ENCODE measurements at places on chromosomes 3 and 15.

GRCh38 chr3:135137296-135137695, 342.2 kb downstream of the EPHB1 start:
- ATAC-seq = no peak

DNA sequence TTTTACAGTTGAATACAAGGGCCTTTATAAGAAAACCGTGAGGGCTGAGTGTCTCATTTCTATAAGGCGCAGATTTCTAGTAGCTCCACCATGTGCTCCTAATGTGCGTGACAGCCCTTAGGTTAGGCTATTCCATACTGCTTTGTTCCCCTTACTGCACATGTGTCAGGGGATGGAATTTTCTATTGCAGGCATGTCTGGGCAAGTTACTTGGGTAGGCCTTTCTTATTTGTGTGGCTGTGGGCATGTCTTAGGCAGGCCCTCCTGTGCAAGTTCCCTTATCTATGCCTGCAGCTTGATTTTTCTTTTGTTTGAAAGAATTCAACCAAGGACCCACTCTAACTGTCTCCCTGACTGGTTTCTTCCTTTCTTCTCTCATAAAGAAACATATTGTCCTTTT, 434.2 kb upstream of the CNTN3 start:
- ATAC-seq = no peak

GRCh38 chr15:41895491-41895890, 1.6 kb upstream of the SPTBN5 start:
- no peak for ATAC-seq

- no peak for ATAC-seq
Observed at GRCh38 chr3:181847276-181847675, 135.6 kb downstream of the SOX2 start.

- ATAC-seq = no peak
Observed at GRCh38 chr3:186976837-186977750, 46.8 kb downstream of the ST6GAL1 start.

- no peak for ATAC-seq
Observed at GRCh38 chr3:100008081-100008698, 106.1 kb downstream of the FILIP1L start.

- no peak for ATAC-seq
Observed at GRCh38 chr15:48754011-48754410, 56.9 kb downstream of the CEP152 start.

GRCh38 chr3:61924991-61925390, 363.6 kb downstream of the PTPRG start:
- ATAC-seq = no peak

GRCh38 chr15:50939911-50940310, 31.4 kb downstream of the AP4E1 start:
- no peak for ATAC-seq

GRCh38 chr3:62940771-62941563, 65.8 kb upstream of the CADPS start:
- no peak for ATAC-seq

- ATAC-seq = peak; percentile 0
Observed at GRCh38 chr15:52529341-52529924, 753 bp upstream of the MYO5A start.

DNA sequence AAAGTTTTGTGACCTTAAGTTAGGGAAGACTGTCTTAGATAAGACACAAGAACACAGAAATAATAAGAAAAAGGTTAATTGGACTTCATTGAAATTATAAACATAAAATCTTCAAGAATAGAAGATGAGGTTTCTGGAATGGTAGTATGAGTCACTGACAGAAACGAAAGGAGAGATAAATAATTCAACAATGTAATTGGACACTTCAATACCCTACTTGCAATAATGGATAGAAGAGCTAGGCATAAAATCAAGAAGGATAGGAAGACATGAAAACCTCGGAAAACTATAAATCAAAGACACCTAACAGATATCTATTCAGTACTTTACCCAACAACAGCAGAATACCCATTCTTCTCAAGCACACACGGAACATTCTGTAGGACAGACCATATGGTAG, 15.9 kb upstream of the MFSD1 start:
- ATAC-seq = no peak

- no peak for ATAC-seq
Observed at GRCh38 chr15:40399370-40399769, 6.2 kb upstream of the IVD start.

DNA sequence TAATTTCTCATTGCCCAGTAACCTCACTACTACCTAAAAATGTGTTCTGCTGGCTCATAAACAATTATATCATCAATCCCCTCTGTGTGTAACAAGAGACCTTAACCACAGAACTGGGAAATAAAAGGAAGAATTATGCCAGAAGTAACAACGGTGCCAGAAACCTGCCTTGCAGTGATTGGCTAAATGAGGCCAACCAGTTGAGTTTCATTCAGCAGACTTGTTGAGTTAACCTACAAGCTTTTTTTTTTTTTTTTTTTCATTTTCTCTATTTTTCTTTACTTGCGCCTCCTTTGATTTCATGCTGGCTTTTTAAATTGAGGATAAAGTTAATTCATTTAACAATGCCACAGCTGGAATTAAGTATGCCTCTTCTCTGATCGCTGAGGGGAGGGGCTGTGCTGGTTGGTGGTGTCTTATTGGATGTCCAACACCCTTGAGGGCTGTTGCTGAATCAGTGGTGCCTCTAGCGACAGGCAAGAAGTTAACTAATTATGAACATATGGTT, 30.0 kb upstream of the GMNC start:
- no peak for ATAC-seq

DNA sequence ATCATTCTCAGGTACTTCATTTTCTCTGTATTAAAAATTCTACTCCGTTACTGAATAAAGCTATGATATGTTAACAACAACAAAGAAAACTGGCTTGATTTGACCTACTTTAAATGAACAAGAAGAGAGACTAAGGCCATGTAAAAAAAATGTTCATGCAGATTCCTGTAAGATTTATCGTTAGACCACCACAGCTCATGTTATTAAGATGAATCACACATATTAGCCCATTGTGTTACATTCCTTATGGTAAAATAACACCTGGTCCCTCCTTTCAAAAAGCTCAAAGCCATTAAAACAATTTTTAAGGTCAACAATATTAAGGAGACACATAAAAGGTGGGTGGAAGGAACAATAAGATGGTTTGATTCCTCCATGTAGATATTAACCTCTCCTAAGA, 6.3 kb downstream of the THOC7 start:
- no peak for ATAC-seq

GRCh38 chr3:29382845-29383244, 102.0 kb downstream of the RBMS3 start:
- no peak for ATAC-seq

DNA sequence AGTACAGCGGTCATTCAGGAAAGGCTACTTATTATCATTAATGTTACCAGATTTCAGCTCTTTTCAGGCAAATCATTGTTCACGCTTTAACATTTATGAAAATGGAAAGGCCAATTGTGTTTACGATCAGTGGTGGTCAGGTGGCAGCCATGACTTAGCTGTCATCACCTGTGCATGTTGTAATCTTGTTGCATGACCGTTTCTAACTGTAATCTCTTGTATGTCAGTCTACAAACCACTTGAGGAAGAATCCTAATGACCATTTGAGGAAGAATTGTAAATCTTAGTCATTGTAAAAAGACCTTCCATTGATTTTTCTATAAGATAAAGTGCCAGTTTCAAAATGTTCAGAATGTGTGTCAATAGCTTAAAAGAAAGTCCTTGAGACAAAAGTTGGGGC, 100.4 kb downstream of the SERPINI1 start:
- ATAC-seq = no peak

DNA sequence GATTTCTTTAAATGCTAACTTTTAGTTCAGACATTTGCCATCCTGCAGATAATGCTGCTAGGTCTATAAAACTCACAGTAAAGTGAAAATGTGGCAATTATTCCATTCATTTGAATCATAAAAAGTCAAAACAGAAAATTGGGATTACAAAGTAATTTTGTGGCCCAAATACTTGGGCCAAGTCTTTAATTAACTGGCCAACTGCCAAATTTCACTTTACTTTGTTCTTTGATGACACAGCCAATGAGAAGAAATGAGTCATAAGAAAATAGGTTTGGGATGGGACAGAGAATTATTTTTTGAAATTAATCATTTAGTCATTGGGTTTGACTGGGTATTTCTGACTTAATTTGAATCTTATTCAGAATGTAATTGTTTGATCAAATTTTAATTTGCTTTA, 89.8 kb upstream of the SLC2A2 start:
- no peak for ATAC-seq

DNA sequence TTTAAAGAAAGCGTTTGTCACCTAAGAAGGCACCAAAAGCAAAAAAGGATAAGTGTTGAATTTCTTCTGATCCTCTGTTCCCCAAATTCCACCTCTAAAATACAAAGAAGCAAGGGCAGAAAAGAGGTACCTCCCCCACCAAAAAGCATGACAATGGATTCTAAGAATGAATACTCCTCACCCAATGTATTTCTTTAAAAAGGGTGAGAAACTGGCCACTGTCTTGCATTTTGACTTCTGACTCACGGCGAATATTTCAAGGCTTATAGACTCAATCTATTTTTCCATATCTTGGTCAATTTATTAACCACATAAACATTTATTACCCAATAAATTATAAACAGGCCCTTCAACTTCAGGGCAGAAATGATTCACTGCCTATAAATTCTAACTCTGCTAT, 131.1 kb downstream of the NR1I2 start:
- no peak for ATAC-seq

GRCh38 chr3:129463094-129463493, 23.1 kb downstream of the IFT122 start:
- ATAC-seq = no peak

DNA sequence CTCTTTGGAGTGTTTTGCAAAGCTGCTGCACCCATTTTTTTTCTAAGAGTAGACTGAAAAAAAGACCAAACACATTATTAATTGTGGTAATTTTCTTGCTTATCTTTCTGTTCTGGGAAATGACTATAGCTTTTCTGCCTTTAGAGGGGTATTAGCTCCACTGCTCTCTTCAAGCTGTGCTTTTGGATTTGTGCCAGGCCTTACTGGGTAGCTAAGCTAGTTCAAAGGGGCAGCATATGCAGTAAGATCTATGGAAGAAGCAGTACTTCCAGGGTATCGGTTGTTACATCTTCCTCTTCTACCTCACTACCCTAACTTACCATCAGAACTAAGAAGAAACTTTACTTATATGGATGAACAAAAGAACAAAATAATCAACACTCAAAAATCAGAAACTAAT, 28.7 kb upstream of the ARIH1 start:
- no peak for ATAC-seq

DNA sequence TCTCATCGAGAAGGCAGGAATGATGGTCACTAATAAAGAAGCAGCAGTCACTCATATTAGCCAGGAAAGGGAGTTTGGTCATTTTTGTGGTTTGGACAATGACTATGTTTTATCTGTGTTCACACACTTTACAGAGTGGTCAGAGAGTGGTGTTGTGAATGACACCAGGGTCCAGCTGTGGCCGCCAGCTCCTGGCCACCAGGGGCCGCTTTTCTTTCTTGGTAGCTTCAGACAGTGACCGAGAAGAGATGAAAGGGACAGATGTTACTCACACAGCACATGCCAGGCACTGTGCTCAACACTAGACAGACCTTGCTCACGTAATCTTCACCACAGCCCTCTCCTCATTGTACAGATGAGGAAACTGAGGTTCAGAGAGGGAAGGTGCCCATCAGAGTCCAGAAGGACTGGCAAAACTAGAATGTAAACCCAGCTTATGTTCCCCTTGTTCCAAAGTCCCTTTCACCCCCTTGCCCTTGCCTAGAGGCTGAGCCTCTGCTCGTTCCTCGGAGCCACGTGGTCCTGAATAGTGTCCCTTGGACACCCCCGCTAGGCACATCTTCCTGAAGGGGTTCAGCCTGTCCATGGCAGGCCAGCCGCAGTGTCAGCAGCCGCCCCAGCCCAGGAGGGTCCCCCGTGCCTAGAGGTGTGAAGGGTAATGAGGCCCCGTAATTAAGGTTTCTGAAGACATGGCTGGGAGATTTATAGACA, 55.6 kb downstream of the CYP11A1 start:
- no peak for ATAC-seq

DNA sequence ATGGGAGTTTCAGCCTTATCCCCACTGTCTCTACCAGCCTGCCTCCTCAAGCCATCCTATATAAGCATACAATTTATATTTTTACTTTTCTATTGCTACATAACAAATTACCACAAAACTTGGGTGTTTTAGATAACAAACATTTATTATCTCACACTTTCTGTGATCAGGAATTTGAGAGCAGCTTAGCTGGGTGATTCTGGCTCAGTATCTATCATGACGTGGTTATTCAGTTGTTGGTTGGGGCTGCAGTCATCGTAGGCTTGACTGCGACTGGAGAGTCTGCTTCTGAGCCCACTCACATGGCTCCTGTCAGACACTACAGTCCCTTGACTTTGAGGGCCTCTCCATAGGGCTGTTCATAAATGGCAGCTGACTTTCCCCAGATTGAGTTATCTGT, 20.7 kb downstream of the PARP15 start:
- ATAC-seq = no peak

DNA sequence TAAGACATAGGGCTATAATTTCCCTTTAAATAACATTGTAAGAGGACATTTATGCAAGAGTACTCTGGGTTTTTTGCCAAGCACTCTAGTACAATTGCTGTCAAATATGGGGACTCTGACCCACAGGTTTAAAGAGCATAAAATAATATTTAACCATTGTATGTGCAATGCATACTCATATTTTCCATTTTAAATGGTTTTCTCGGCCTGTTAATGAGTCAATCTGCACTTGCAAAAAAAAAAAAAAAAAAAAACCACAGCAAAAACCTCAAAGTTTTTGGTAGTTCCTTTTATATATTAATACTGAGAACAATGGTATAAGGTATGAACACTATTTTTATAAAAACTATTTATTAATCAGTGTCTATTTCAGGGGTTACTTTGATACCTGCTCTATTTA, 304.0 kb upstream of the CBLB start:
- ATAC-seq = peak; percentile 83

GRCh38 chr3:166405896-166406295, 568.7 kb upstream of the BCHE start:
- ATAC-seq = no peak

- peak; percentile 64 for ATAC-seq
Observed at GRCh38 chr15:73985101-73985873, 6.8 kb downstream of the STOML1 start.

DNA sequence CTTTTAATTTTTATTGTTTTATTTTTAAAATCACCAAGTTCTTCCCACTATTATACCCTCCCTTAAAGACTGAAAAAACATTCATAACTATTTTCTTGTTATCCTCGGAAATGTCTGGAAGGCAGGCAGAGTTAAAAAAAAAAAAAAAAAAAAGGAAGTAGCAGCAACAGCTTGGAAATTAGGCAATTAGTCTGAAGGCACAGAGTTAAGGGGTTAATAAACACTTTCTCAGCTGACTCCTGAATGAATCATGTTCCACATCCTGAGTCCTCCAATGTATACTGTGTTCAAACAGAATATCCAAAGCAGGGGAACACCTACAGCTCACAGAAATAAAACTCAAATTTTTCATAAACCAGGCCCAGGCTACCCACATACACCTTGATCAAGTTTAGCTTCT, 5.8 kb downstream of the HEXA start:
- no peak for ATAC-seq

GRCh38 chr3:11551036-11551435, 92.7 kb downstream of the VGLL4 start:
- ATAC-seq = no peak

Data from stimulated activated memory B cell treated with anti-CD40 and anti-IgM and Interleukin-4, amounts not matched to agents 10 μg/mL and 1 μg/mL and 100 μg/mL, for 72 hours (primary cell).